ENCODE measurements at places on chromosomes 16 and 17.
A peak's percentile ranks its signal among the peaks of the same experiment; 100 is the strongest.

- no peak for DNase-seq
Observed at GRCh38 chr17:9339958-9340357, 235.7 kb downstream of the STX8 start.

DNA sequence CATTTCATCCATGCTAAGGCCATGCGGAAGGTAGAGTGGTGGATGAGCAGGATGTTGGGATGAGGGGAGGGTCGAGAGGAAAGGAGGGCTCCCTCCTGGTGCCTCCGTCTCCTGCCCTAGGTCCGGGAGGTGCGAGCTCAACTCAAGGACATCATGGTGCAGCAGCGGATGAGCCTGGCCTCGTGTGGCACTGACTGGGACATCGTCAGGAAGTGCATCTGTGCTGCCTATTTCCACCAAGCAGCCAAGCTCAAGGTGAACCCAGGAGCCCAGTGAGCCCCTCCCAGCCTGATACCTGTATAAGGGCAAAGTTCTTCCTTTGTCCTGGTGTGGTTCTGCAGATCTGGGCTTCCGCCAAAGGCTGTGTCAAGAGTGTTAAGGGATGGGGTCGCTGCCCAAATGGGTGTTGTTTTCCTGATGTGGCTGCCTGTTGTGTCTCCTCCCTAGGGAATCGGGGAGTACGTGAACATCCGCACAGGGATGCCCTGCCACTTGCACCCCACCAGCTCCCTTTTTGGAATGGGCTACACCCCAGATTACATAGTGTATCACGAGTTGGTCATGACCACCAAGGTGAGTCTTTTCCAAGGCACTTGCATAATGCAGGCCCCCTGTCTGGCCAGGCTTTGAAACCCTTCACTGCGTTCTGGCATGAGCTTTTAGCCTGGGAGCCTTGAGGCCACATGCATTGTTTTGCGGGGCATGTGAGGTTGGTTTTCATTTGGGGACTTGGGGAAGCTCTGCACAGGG, 14.9 kb downstream of the DHX38 start:
- no peak for DNase-seq

- DNase-seq: peak; percentile 67
Observed at GRCh38 chr17:48961516-48962233, 6.7 kb downstream of the GIP start.

- no peak for DNase-seq
Observed at GRCh38 chr16:62036802-62037135, 531 bp upstream of the CDH8 start.

- DNase-seq: no peak
Observed at GRCh38 chr17:74484066-74484465, 17.6 kb downstream of the CD300A start.

- no peak for DNase-seq
Observed at GRCh38 chr17:2484876-2485275, 26.8 kb downstream of the METTL16 start.

DNA sequence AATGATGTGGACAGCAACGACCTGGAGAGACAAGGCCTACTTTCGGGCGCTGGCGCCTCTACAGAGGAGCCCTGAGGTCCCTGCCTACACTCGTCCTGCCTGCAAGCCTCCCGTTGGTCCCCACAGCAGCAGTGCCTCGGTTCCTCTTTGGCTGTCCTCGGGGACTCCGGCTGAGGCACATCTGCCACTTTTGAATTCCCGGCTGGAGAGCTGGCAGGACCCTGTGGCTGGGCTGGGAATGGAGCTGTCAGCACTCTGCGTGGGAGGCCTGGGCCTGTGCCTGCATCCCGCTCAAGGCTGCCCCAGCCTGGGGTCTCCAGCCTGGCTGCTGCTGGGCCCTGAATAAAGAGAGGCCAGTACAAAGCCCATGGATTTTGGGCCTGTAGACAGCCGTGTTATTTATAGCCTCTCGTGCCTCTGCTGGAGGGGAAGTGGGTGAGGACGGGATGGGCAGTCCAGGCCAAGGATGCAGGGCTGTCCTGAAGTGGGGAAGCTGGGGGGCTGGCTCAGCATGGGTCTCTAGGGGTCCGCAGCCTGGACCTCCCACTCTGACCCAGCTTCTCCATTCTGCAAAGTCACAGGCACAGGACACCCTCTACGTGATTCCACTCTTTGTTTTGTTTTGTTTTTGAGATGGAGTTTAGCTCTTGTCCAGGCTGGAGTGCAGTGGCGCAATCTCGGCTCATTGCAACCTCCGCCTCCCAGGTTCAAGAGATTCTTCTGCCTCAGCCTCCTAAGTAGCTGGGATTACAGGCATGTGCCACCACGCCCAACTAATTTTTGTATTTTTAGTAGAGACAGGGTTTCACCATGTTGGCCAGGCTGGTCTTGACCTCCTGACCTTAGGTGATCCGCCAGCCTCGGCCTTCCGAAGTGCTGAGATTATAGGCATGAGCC, 10.6 kb upstream of the SPNS2 start:
- DNase-seq: no peak

- no peak for DNase-seq
Observed at GRCh38 chr17:82350182-82351030, 8.6 kb upstream of the TEX19 start.

GRCh38 chr16:84610376-84610775, 7.5 kb downstream of the COTL1 start:
- no peak for DNase-seq
